ENCODE measurements at places on chromosomes 6 and 20.

DNA sequence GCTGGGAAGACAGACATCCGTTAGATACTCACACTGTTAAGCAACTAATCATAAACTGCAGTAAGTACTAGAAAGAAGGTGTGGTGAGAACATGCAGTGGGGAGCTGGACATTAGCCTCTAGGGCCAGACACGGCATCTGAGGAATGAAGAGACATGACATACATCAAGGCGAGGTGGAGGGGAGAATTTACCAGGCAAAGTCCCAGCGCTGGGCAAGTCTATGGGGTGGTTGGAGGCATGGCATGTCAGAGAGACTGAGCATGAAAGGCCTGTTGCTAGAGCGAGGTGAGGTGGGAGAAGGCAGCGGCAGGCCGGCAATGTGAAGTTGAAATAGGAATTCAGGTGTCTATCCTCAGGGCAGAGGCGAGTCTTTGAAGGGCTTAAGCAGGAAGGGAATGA is 31.8 kb downstream of the SLC24A3 start:
- no peak for DNase-seq

- no peak for DNase-seq
These were observed 370 bp downstream of the CDH22 start for GRCh38 chr20:46307999-46308257.

- DNase-seq, result no peak
These were observed 110.9 kb downstream of the ARMC2 start for GRCh38 chr6:108958900-108959770.

GRCh38 chr20:61274326-61274725 is 22.3 kb downstream of the CDH4 start:
- no peak for DNase-seq
